AG08396 (cell line): ENCODE measurements at places on chromosomes 4 and X.

DNA sequence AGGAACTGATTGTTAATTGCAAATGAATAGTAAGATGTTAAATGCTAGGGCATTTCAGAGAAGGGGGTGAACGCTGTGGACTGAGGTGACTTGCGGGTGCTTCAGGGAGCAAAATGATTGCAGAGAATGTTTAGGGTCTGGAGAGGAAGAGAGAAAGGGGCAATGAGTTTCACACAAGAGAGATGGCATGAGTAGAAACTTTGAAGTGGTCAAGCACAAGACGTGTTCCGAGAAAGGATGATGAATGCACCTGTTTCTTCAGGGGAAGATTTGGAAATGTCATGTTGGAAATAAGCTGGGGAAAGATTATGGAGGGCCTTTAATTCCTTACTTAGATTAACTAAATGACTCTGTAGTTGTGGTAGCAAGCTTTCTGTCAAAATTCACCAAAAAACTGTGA, 43.4 kb downstream of the DTHD1 start:
- DNase-seq, result no peak

DNA sequence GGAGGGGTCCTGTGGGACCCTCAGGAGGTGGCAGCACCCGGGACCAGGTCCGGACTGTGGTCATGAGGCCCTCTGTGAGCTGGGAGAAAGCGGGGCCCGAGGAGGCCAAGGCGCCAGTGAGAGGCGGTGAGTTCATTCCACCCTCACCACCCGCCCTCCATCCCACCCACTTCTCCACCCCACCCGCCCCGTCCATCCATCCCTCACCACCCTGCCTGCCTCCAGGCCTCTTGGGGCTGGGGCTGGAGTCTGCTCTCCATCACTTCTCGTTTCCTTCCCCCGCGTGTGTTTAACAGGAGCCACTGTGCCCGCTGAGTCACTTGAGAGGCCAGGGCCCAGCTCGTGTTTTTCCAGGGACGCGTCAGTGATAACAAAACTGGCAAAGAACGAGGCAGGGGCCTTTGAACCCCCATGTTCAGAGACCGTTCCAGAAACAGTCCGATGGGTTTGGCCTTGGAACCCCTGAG, 6.2 kb downstream of the SH3TC1 start:
- no peak for DNase-seq

DNA sequence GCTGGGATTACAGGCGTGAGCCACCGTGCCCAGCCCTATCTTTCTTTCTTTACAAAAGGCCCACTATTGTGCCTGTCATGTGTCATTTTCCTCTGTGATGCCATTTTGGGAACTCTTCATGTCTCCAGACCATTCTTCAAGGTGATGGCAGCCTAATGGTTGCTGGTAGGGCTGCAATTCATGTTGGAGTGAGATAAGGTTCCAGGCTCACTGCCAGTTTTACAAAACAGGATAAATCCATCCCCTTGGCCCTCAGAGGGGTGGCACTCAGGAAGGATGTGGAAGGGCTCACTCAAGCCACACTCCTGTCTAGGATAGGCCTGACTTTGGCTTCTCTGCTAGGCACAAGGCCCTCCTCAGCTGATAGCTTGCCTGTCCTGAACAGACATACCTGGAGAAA, 3.8 kb downstream of the TCEAL9 start:
- no peak for DNase-seq

DNA sequence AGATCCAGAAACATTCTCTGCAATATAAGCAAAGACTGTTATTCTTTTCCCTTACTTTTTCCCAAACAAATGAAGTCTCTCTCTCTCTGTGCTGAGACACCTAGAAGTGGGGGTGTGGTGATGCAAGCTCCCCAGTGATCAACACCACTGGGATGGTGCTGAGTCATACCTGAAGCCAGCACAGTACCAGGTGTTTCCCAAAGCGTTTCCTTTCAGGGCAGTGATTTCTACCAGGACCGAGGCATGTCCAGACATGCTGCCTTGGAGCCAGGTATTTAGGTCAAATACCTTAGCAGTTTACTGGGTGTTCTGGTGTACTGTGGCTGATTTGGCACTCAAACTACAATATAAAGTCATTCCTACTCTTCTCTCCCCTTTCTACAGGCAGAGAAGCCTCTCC, 726.5 kb downstream of the FAM133A start:
- no peak for DNase-seq

DNA sequence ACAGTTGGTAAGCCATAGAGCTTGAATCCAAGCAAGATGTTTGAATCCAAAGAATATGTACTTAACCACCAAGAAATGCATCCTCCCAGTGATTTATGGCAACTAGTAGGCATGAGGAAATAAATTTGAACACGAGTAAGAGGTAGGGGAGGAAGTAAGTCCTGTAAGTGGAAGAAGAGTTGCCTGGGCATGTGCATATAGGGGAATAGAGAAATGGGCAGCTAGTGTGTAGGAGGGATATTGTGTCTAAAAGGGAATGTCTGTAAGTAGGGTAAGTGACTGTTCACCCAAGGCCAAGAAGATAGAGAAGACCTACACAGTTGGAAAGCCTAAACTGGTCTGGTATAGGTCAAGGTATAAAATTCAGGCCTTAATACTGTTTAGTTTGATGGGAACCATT, 4.6 kb downstream of the SH3BGRL start:
- DNase-seq, result no peak

DNA sequence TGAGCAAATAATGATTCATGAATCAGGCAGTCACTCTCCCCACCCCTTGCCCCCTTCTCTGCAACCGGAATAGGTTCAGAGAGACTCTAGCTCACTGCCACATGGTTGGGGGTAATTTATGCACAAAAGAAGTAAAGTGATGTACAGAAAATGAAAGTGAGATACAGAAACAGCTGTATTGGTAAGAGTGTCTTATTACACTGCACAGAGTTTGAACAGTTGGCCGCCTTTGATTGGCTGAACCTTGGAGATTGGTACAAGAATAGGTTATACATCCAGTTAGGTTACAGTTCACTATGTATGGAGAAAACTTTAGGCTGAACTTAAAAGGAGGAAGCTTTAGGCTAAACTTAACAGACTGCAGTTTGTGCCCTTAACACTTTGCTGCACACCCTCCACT, 34.6 kb upstream of the DIAPH2 start:
- DNase-seq, result no peak

DNA sequence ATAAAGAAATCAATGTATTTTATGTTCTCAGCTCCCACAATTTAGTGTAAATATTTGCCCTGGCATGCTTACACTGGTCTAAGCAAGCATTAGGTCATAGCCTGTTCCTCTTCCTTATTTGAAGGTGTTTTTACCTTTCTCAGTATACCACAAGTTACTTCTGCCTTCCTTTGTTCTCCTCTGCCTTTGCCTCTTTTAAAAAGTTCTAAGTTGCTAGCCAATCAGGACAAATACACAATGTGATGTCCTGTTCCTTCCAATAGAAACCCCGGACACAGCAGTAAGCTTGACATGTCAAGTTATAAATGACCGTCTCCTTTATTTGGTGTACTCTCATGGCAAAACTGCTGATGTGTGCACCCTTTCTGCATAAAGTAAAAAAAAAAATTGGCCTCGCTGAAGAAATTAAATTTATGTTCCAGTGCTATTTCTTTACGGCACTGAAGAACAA, 49.4 kb downstream of the UGT2B10 start:
- DNase-seq, result no peak

- DNase-seq, result no peak
Measured at GRCh38 chr4:153573221-153573620, 107.1 kb downstream of the TMEM131L start.

- DNase-seq, result peak; percentile 34
Measured at GRCh38 chrX:24145303-24146186, 4.0 kb upstream of the ZFX start.

DNA sequence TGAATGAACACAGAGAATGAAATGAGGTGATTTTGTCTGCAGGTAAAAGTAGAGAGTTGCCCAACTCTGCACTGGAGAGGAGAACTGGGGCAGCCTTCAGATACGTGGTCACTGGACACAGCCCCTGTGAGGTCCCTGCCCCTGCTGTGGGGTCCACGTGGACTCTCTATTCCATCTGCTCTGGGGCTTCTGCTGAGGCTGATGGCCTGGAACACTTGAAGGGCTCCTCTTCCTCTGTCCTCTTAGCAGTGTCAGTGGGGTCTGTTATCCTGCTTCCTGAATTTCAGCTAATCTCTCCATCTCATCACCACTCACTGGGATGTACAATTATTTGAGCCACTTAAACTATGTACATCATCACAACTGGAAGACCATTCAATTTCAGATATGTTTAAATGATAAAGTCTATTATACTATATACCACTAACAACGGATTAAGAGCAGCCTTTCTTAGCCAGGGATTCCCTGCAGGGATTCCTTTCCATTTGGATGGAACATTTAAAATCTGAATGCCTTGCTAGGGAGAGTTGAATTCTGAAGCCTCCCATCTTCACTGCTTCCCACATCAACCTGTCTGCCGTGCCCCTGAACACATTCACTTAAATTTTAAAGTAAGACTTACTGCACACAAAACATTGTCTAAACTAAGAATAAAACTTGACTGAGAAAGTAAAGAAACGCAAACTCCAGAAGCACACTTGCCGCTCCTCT, 74.0 kb downstream of the CC2D2A start:
- no peak for DNase-seq

DNA sequence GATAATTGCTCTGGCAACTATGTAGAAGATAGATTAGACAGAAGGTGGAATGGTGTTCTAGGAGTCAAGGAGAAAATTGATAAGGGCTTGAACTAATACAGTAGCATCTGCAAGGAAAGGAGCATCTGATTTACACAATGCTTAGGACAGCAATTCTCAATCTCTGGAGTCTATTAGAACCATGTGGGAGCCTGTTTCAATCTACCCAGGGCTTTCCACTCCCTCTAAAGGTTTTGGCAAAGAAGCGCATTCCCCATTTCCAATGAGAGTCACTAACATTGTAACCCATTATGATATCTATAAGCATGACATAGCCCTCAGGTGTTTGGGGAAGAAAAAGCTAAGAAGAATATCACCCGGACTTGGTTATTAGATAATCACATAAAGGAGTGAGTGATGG, 168.2 kb downstream of the COL25A1 start:
- no peak for DNase-seq

DNA sequence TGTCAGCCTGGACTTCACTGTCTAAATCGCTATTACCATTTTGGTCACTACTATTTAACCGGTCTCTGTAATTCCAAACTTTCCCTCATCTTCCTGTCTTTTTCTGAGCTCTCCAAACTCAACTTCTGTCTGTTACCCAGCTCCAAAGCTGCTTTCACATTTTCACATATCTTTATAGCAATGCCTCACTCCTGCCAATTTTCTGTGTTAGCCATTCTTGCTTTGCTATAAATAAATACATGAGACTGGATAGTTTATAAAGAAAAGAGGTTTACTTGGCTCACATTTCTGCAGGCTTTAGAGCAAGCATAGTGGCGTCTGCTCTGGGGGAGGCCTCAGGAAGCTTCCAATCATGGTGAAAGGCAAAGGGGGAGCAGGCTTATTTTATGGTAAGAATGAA, 368.3 kb upstream of the GNPDA2 start:
- no peak for DNase-seq

DNA sequence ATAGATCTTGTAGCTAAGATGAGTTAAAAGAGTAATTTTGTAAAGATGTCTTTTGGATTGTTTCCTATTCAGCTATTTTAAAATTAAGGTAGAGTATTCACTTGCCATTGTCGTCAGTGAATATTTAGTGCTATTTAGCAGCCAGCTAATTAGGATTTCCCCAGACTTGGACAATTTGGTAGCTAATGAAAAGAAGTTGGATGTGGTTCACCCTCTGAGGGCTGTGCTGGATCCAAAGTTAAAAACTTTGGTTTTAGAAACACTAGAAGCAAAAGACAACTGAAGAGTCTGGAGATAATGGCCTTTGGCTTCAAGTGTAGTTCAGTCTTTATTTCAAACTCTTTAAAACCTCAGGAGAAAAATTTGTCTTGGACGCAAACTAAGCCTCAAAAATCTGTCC, 41.3 kb downstream of the ATG4A start:
- no peak for DNase-seq

DNA sequence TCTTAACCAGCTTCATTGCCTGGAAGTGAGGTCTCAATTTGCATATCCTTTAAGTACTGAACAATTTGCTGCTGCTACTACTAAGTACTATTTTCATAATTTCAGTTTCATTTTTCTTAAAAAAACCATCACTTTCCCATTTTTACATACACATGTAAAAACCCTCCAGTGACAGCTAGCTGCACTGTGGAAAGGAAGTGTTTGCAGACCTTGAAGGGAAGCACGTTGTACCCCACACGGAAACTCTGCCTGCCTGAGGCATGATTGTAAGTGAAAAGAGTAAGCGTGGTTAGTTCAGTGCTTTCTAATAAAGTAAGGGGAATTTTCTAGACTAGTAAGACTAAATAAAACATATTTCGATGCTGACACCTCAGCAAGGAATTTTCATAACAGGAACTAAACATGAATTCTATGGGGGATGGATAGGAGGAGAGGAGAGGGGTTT, 103.6 kb downstream of the RAPGEF2 start:
- peak; percentile 9 for DNase-seq

DNA sequence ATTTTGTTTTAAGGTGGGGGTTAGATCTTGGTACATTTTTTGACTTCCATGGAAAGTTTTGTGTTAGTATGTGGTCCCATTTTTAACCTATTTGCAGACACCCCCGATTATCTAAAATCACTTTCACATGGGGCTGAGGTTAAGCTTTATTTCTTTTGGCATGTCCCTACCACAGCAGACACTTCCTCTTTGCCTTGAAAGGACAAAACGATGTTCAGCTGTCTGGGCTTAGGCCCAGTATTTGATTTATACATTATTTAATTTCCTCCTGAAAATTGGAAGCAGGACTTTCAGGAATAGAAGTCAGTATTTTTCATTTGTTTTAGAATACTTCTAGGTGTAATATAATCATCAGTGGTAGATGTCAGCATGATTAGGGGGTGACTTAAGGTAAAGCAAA, 112.4 kb upstream of the SPRY1 start:
- DNase-seq, result no peak

DNA sequence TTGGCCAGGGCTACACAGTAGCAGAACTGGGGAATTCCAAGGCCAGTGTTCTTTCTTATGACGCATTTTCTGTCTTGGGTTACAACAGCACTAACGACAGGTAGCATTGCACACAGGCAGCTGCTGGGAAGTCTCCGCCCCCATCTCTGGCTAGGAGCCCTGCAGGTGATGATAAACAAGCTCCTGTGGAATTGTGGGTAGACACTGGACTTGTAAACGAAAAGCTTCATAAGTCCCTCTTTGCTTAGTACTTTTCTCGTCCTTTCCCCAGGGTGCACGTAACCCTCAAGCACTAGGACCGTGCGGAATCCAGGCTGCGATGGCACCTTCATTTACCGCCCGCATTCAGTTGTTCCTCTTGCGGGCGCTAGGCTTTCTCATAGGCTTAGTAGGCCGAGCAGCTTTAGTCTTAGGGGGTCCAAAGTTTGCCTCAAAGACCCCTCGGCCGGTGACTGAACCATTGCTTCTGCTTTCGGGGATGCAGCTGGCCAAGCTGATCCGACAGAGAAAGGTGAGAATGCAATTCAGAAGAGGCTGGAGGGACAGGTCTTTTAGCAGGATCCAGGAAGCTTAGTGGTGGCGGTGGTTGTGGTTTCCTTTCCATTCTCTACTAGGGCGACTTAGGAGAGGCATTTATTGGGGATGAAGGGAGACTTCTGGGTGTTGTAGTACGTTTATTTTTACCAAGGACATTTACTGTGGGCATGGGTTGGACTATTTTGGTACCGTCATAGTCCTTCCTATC, at the start of gene FAAH2:
Gene FAAH2 (plus strand): TSS at position 200 of the 745 bp plus-strand sequence. CDS start 120 bp downstream, at position 320.
- no peak for DNase-seq
